ENCODE measurements at places on chromosomes 6 and 20. TPM values are rescaled to one million over a fixed set of nuclear protein-coding genes. Genes with fewer than 3 reads are reported as not detected.
A peak's percentile ranks its signal among the peaks of the same experiment; 100 is the strongest.

GRCh38 chr20:62740286-62741141 lies 31.9 kb downstream of the NTSR1 start:
- DNase-seq: no peak

DNA sequence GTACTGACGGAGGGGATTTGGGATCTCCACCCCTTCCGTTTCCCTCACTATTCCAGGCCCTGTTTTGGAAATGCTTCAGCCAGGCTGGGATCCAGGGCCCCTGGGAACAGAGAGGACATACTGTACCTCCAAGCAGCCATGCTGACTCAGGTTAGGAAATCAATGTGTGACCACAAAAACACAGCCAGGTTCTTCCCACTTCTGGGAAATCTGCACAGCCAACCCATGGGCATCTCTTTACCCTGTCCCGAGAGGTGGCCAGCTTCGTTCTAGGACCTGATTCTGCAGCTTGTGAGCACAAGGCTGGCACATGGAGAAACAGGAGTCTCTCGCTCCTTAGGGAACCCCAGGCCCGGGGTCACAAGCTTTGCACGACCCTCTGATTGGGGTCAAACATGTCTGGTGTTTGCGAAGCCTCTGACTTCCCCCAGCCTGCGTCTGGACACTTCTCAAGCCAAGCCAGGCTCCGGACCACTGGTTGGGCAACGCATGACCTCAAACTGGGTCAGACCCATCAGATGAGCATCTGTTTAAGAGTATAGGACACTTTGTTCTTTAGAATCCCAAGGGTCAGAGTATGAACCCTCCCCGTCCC lies 8.3 kb upstream of the TTPAL start:
- DNase-seq: no peak

GRCh38 chr6:18185624-18186023 lies 30.4 kb downstream of the KDM1B start:
- DNase-seq: no peak

- no peak for DNase-seq
Measured at GRCh38 chr6:118719351-118720124, 68.1 kb upstream of the CEP85L start.

ULBP2 gene
- 0.88 TPM for polyA plus RNA-seq

DNA sequence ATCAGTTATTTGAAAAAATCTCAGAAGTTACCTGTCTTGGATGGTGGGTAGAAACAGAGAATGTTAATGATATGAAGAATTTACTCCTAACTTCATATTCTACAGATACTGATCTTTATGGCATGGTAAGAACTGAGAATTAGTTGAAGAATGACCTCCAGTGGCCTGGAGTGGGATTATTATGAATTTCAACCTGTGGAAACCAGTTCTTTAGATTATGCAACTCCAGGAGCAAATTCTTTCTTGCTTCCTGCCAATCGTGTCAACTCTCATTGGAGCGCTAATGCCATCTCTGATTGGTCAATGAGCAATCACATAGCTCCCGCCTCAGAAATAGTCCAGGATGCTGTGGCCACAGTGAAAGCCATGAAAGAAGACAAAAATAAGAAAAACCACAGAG lies 40.6 kb downstream of the LYRM2 start:
- no peak for DNase-seq

GRCh38 chr6:113994934-113995342 lies 24.0 kb upstream of the HDAC2 start:
- peak; percentile 33 for DNase-seq

DNA sequence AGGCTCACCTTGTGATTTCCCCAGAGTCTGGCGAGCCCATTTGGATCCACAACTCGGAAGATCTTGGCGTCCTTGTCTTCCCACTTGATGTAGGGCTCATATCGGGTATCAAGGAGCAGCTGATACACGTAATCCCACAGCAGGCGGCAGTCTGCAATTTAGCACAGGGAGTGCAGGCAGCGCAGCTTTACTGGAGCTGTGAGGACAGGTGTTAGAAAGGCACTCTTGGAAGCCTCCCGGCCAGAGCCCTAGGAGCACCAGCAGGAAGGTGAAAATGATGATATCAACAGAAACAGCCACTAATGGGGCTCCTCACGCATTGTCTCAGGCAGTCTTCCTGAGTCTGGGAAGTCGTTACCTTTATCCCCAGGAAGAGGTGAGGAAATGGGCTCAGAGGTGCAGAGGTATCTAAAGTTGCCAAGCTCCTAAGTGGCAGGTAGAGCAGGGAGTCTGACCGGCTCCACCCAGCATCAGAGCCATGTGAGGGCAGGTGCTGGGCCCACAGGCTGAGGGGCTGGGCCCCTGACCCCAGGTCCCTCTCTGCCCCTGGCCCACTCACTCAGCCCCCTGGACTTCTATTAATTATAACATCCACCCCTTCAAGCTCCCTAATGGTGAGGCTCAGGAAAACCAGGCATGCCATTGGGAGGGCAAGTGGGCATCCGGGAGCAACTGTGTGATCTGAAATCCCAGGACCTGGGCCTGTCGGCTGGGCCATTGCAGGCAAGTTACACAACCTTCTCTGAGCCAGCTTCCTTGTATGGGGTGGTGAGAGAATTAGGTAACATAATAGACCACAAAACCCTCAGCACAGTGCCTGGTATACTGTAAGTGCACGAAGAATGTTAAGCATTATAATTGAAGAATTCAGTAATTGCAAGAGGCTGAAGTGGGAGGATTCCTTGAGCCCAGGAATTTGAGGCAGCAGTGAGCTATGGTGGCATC lies 18.3 kb downstream of the ETV7 start:
- no peak for DNase-seq

SYTL3 gene
- polyA plus RNA-seq: 3.4 TPM

TPMT gene
- polyA plus RNA-seq: 25.7 TPM

PNLDC1 gene
- polyA plus RNA-seq: 0.07 TPM

PLTP gene
- 118 TPM for polyA plus RNA-seq

DNA sequence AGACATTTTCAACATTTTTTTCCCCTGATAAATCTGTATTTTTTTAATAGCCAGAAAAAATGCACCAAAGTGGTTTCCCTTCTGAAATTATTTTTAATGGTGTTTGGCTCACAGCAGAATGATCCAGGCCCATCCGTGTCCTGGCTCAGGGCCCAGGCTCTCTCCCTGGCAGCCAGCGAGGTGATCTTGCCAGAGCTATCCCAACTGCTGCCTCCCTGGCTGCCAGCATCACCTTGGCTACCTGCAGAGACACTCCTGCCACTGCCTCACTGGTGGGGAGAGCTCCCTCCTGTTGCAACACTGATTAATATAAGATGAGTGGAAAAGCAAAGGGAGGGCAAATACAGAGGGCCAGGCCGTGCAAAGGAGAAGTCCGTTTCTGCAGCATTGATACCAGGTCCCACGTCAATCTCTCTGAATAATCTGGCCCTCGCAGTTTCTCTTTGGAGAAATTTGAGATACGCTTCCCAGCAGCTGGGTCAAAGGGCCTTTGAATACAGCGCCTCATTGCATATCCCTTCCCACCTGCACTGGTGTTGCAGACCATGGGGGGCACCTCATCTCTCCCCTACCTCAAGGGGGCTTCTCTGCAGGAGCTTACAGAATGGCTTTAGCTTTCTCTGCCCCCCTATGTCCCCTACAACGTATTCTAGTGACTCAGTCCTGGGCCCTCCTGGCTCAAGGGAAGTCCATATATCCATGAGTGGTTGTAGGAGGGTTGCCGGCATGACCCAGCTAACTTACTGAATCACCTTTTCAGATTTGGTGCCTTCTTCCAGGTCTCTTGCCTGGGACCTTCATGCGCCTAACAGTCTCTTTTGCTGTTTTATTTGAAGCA lies 12.8 kb upstream of the DSTN start:
- DNase-seq: no peak

GGTLC1 gene
- polyA plus RNA-seq: not detected

Measured in left kidney (tissue), 8 donors.